ENCODE measurements at places on chromosomes 11 and 22.

DNA sequence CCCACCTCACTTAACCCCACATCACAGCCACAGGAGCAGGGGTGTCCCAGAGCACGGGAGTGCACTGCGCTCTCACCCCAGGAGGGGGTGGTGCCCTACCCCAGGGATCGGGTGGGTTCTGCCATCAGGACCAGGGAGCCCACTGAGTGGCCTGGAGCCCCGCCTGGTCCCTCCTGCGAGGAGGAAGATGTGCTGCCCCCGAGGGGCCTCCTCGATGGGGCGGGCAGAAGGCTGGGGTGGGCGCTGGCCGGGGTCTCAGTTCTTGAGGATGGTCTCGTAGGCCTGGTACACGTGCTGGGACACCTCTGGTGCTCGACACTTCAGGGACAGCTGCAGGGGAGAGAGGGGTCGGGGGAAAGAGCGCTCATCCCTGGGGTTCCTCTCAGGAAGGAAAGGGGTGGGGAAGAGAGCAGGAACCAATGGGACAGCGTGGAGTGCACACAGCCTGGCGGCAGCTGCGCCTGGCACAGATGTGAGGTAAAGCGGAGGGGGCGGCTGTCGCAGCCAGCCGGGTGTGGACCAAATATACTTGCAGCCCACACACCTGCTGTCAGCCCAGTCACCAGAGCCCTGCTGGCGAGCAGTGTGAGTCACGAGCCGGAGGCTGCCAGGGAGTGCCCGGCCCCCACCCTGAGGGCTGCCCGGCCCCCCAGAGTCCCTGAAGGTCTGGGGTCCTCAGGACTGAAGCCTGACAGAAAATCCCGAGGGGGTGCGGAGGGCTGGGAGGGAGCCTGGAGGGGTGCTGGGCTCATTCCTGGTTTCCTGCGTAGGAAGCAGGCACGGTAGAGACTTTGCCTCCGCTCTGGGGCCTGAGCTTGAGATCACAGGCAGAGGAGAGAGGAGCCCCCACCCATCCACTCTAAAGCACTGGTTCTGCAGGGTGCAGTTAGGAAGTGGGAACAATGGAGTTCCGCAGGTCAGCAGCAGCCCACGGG is 13.3 kb upstream of the RASL10A start:
- DNase-seq = no peak

DNA sequence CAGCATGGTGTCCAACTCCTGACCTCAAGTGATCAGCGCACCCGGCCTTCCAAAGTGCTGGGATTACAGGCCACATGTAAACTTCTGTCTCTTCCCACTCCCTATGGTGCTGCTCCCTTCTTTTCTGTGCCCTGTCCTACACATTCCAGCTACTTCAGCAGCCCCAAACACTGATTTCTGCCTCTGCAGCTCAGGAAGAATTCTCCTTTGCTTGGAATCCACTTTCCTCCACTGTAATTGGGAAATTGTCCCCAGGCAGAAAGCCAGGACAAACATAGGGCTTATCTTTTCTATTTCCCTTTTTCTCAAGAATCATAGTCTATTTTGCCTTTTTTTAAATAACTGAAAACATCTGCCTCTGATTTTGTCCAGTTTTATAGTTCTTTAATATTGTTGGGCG is 21.3 kb upstream of the DRG1 start:
- DNase-seq = peak; percentile 36

DNA sequence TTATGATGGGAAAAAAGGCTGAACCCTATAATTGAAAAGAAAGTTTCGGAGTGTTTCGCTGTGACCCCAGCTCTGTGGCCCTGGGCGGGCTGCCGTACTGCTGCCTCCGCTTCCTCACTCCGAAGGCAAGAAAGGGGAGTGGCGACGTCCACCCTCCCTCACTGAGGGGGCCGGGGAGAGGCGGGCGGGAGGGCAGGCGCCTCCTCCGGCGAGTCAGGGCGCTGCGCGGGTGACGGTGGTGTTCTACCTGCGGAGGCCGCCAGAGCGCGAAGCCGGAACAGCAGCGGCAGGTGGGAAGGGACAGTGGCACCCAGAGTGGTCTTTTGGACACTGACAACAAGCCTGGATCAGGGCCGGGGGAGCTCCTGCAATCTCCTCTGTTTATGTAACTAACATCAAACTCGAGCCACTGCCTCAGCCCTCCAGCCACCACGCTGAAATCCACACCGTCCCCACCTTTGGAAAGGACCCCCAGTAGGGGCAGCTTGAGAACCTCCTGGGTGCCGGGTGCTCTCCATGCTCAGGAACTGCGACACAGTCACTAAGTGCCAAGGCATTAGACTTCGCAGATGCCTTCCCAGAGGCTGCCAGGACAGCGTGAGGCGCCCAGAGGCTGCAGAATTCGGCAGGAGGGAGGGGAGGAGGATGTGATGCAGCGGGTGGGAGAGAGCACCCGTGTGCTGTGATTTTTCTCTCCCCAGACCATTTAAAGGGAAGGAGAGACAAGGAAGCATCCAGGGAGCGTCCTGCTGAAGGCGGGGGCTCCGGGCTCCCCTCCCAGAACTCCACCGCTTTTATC is 25.5 kb downstream of the BID start:
- DNase-seq = no peak

- no peak for DNase-seq
Measured at GRCh38 chr22:19636696-19637407, 77.5 kb upstream of the SEPTIN5 start.

DNA sequence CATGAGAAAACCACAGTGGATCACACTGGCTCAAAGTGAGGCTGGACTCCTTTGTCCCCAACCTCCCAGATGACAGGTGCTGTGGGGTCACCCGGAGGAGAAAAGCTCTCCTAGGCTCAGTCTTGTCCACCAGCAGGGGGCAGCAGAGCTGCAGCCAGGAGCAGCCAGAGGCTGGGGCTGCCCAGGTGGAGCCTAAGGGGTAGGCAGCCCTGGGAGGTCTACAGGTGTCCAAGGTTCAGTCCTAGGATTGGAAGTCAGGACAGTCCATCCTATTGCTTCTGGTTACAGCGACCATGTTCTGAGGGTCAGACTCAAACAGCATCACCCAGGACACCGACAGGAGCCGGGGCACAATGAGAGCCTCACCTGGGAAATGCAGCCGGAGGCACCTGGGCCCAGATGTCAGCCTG is 77.6 kb upstream of the IGLL5 start:
- no peak for DNase-seq

DNA sequence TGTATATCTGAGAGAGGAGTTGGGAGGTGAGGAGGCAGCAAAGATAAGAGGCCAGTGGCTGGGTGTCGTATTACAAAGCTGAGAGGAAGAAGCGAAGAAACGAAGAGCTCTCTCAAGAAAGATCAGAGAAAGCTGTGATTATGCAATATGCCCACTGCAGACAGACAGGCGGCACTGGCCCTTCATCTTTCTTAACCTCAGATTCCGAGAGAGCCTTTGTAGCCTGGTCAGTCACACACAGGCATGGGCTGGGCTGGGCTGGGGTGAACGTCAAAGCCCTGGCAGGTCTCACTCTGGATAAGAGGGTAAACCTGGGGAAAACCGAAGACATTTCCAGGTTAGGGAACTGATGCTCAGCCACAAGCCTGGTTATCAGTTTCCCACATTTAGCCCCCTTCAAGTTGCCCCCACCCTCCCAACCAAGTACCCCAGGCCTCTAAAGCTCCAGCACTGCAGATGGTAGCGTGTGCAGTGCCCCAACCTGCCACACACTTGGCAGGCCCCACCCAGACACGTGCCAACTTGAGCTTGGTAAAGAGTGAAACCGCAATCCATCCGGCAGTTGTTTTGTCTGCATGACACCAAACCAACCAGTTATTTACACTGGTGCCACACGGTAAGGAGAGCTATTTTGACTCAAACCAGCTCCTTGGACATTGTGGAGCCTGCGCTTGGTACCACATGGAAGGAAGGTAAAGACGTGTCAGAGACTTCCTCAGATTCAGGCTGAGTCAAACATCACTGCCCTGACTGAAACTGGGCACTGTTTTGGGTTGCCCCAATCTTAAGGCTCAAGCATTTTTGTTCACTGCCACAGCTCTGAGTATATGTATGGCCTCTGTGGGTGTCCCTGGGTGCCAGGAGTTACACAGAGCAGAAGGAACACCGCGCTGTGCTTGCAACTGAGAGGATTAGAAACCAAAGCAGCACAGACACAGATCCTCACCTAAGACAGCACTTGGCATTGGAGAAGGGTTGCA is 135.9 kb downstream of the FDX1 start:
- no peak for DNase-seq

DNA sequence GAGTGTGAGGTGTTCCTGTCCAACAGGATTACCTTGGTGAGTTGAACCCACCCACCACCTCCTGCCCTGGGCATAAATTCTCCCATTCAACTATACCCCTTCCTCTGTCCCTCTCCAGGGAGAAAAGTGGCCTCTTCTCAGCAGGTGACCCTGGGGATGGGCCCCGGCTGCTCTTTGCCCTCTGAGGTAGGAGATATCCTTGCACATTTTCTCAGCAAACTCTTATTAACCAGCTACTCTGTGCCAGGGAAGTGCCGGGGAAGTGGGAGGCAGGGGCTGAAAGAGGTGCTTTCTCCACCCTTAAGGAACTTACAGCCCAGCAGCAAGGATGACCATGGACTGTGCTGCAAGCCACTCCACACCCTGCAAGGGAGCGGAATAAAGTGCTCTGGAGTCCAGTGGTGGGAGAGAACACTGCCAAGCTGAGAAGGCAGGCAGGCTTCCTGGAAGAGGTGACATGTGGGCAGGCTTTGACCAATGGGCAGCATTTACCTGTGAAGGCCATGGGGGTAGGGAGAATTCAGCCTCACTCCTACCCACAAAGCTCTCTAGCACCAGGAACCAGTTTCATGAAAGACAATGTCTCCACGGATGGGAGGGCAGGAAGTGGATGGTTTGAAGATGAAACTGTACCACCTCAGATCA is 21.9 kb upstream of the OAF start:
- no peak for DNase-seq

DNA sequence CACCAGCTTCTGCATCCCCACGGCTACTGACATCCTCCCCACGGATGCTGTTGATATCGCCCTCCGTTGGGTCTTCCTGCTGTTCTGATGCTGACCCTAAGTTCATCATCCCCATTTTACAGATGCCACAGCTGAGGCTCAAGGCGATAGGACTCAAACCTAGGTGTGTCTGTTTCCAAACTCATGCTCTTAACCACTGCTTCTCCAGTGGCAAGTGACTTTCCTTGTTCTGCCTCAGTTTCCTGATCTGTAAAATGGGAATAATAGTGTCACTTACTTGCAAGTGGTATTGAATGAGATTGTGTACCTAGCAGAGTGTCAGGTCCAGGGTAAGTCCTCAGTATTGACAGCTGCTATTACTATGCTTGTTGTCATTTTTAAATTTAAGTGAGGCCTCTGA is 14.4 kb upstream of the SLC22A6 start:
- DNase-seq = no peak

GRCh38 chr22:19806213-19807160 is 45.9 kb downstream of the TBX1 start:
- no peak for DNase-seq

GRCh38 chr22:19961868-19962245 is 20.2 kb upstream of the TXNRD2 start:
- DNase-seq = no peak
